ENCODE measurements at places on chromosomes 11 and 22. TPM values are rescaled to one million over a fixed set of nuclear protein-coding genes. Genes with fewer than 3 reads are reported as not detected.

RASGRP2 gene
- total RNA-seq: 210 TPM

SLC22A9 gene
- not detected for total RNA-seq

RFPL1 gene
- total RNA-seq: 1.1 TPM

C11orf65 gene
- total RNA-seq: not detected

TSSK2 gene
- not detected for total RNA-seq

PGA5 gene
- not detected for total RNA-seq

APLP2 gene
- 182 TPM for total RNA-seq

UNC93B1 gene
- total RNA-seq: 151 TPM

TMEM191C gene
- total RNA-seq: 1.9 TPM

RGL4 gene
- 26.6 TPM for total RNA-seq

OR4S1 gene
- not detected for total RNA-seq

OR8D4 gene
- total RNA-seq: not detected

PIK3IP1 gene
- 64.6 TPM for total RNA-seq

OR1S1 gene
- not detected for total RNA-seq

PDGFB gene
- 9.3 TPM for total RNA-seq

DNA sequence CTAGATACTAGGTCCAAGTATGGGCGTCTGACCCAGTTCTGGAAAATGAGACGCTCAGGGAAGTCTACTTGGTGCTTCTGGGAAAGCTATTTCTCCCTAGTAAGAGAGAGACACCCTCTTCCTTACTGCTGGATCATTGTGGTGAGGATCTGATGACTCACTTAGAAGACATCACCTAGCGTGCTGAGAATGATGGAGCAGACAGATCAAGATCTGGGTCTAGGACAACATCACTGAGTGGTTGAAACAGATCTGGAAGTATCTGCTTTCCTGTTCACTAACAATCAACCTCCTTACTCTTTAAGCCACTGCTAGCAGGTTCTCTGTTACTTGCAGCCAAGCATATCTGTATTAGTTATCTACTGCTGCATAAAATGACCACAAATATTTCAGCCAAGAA, 38.3 kb upstream of the HMGXB4 start:
- H3K4me3 ChIP-seq: no peak overlapping the region
- H3K27me3 ChIP-seq: peaks cover 11% of the 10 kb centered on the region
- DNase-seq: no peak
- H3K4me1 ChIP-seq: no peaks in the 10 kb centered on the region

GRCh38 chr11:46246521-46246920, 30.9 kb upstream of the CREB3L1 start:
- DNase-seq: no peak
- no peak overlapping the region for H3K27ac ChIP-seq
- H3K36me3 ChIP-seq: no peaks in the 10 kb centered on the region
- H3K27me3 ChIP-seq: no peaks in the 10 kb centered on the region

DNA sequence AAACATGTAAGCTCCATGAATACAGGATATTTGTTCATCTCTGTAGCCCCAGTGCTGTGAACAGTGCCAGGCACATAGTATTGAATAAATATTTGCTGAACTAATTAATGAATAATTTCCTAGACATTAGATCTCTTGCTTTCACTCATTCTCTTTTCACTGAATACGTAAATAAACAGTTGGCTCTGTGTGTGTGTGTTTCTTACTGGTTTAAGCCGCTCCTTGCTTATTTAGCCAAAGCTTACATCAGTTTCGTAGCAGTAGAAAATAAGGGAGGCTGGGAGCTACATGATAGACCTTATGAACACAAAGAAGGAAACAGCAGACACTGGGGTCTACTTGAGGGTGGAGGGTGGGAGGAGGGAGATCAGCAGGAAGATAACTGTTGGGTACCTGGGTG, 17.2 kb downstream of the KREMEN1 start:
- H3K4me1 ChIP-seq: no peaks in the 10 kb centered on the region
- no peak overlapping the region for H3K27ac ChIP-seq
- no peaks in the 10 kb centered on the region for H3K27me3 ChIP-seq
- no peak for DNase-seq
- peaks cover 5% of the 10 kb centered on the region for H3K36me3 ChIP-seq

DNA sequence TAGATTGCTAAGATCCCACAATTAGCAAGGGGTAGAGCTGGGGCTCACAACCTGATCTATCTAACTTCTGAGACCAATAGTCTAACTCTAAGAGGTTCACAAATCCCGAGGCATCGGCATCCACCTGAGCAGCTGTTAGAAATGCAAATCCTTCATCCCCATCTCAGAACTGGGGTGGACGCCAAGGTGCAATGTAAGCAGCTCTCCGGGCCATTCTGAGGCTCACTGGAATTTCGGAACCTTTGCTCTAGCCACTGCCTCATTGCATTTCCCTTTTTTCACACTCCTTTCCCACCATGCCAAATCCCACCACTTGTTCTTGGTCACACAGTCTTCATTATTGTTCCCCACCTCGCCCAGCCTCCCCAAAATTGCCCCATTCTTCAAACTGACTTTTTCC, 29.8 kb downstream of the MAML2 start:
- H3K4me1 ChIP-seq: peaks cover 31% of the 10 kb centered on the region
- H3K27me3 ChIP-seq: no peaks in the 10 kb centered on the region
- H3K4me3 ChIP-seq: no peak overlapping the region
- no peaks in the 10 kb centered on the region for H3K36me3 ChIP-seq

- no peaks in the 10 kb centered on the region for H3K27me3 ChIP-seq
- H3K4me3 ChIP-seq: no peak overlapping the region
- no peak for DNase-seq
- H3K27ac ChIP-seq: no peak overlapping the region
- H3K36me3 ChIP-seq: no peaks in the 10 kb centered on the region
Measured at GRCh38 chr11:7098235-7098832, 9.5 kb downstream of the RBMXL2 start.

- H3K36me3 ChIP-seq: no peaks in the 10 kb centered on the region
- H3K27me3 ChIP-seq: no peaks in the 10 kb centered on the region
- no peak overlapping the region for H3K4me3 ChIP-seq
Measured at GRCh38 chr11:34308049-34308912, 49.5 kb downstream of the ABTB2 start.

- no peaks in the 10 kb centered on the region for H3K4me1 ChIP-seq
- no peak for DNase-seq
- H3K36me3 ChIP-seq: no peaks in the 10 kb centered on the region
- H3K27ac ChIP-seq: no peak overlapping the region
- no peaks in the 10 kb centered on the region for H3K27me3 ChIP-seq
- H3K4me3 ChIP-seq: no peak overlapping the region
Measured at GRCh38 chr11:114359342-114359741, 41.0 kb downstream of the C11orf71 start.

GRCh38 chr22:42947211-42947990, 67.5 kb downstream of the PACSIN2 start:
- H3K27me3 ChIP-seq: no peaks in the 10 kb centered on the region
- H3K36me3 ChIP-seq: no peaks in the 10 kb centered on the region
- DNase-seq: no peak
- no peak overlapping the region for H3K27ac ChIP-seq

- no peak overlapping the region for H3K27ac ChIP-seq
- DNase-seq: peak; percentile 57
- H3K27me3 ChIP-seq: no peaks in the 10 kb centered on the region
- H3K36me3 ChIP-seq: peaks cover 44% of the 10 kb centered on the region
- H3K4me3 ChIP-seq: no peak overlapping the region
Measured at GRCh38 chr22:44186121-44186510, 5.4 kb downstream of the PARVG start.

- no peak overlapping the region for H3K4me3 ChIP-seq
- H3K36me3 ChIP-seq: no peaks in the 10 kb centered on the region
- no peaks in the 10 kb centered on the region for H3K27me3 ChIP-seq
- no peak for DNase-seq
- no peaks in the 10 kb centered on the region for H3K4me1 ChIP-seq
- no peak overlapping the region for H3K27ac ChIP-seq
Measured at GRCh38 chr11:97860237-97860636, 1160.5 kb upstream of the CNTN5 start.

GRCh38 chr22:48402591-48403031, 1425.1 kb downstream of the BRD1 start:
- no peak for DNase-seq
- no peak overlapping the region for H3K4me3 ChIP-seq
- H3K27me3 ChIP-seq: no peaks in the 10 kb centered on the region
- H3K4me1 ChIP-seq: no peaks in the 10 kb centered on the region
- no peaks in the 10 kb centered on the region for H3K36me3 ChIP-seq
- H3K27ac ChIP-seq: no peak overlapping the region

DNA sequence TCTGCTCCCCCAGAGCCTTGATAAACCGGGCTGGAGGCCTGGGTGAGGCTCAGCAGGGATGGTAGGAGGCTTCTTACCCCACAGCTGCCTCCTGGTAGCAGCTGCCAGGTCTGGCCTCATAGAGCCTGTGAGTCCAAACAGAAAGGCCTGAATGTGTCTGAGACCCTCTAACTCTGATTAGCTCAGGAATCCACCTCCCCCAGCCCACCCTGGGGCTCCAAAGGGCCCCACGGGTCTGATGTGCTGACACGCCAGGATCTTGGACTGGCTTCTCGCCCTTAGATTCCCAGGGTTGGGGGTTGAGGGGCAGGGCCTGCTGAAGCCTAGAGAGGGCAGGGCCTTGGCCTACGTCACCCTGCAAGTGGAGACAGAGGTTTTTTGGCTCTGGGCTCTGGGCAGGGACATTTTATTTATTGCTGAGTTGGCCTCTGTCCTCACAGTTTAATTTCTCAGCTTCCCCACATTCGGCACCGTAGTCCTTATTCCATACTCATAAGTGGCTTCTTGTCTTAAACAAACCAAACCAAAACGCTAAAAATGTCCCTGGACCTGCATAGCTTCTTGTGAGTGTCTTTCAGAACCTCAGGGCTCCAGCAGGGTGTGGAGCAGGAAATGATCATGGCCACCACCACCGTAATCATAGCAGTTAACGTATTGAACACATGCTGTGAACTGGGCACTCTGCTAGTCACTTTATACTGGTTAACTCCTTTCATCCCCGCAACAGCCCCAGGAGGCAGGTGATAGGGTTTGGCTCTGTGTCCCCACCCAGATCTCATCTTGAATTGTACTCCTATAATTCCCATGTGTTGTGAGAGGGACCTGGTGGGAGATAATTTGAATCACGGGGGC, 25.1 kb downstream of the KIAA1671 start:
- DNase-seq: no peak
- no peak overlapping the region for H3K4me3 ChIP-seq
- H3K36me3 ChIP-seq: no peaks in the 10 kb centered on the region
- no peaks in the 10 kb centered on the region for H3K27me3 ChIP-seq

- peak; percentile 78 for DNase-seq
- H3K4me3 ChIP-seq: peak within 1 kb of the TSS; percentile 27
- H3K36me3 ChIP-seq: no peaks in the 10 kb centered on the region
- H3K4me1 ChIP-seq: peaks cover 33% of the 10 kb centered on the region
Measured at GRCh38 chr11:112961146-112961668, at the start of gene NCAM1. Gene NCAM1, plus strand, starts transcription at chr11:112961420.

GRCh38 chr11:95057959-95058358, 8.7 kb downstream of the KDM4F start:
- no peaks in the 10 kb centered on the region for H3K36me3 ChIP-seq
- H3K27ac ChIP-seq: no peak overlapping the region
- no peak overlapping the region for H3K4me3 ChIP-seq
- no peaks in the 10 kb centered on the region for H3K4me1 ChIP-seq

DNA sequence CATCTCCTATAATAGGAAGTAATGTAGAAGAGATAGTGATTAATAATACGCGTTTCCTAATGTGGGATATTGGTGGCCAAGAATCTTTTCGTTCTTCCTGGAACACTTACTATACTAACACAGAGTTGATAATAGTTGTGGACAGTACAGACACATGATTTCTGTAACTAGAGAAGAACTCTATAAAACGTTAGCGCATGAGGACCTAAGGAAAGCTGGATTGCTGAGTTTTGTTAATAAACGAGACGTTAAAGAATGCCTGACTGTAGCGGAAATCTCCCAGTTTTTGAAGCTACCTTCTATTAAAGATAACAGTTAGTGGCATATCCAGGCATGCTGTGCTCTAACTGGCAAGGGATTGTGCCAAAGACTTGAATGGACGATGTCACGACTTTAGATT, 83.3 kb downstream of the GGT1 start:
- no peak overlapping the region for H3K4me3 ChIP-seq
- H3K27ac ChIP-seq: no peak overlapping the region
- H3K4me1 ChIP-seq: no peaks in the 10 kb centered on the region
- no peak for DNase-seq
- no peaks in the 10 kb centered on the region for H3K36me3 ChIP-seq
- H3K27me3 ChIP-seq: peaks cover 25% of the 10 kb centered on the region

- no peak overlapping the region for H3K27ac ChIP-seq
- no peaks in the 10 kb centered on the region for H3K4me1 ChIP-seq
- H3K4me3 ChIP-seq: no peak overlapping the region
Measured at GRCh38 chr11:3710485-3711259, 39.5 kb upstream of the CHRNA10 start.

DNA sequence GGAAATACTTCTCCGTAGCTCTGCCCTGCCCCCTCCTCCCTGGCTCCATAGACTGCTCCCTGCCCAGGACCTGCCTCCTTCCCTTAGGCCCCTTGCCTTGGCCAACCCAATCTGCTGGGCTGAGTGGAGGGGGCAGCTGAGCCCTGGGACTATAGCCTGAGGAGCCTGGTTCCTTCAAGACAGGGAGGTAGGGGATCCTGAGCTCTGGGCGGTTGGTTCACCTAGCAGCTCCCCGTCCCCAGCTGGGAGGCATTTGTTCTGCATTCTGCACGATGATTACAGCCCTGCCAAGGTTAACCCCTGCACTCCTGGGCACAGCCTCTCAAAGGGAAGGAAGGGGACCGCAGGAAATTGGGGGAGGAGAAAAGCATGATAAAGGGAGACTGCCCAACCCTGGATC, 3.6 kb upstream of the CDC42EP1 start:
- no peak overlapping the region for H3K4me3 ChIP-seq
- H3K4me1 ChIP-seq: peaks cover 10% of the 10 kb centered on the region
- H3K36me3 ChIP-seq: no peaks in the 10 kb centered on the region
- peaks cover 42% of the 10 kb centered on the region for H3K27me3 ChIP-seq

DNA sequence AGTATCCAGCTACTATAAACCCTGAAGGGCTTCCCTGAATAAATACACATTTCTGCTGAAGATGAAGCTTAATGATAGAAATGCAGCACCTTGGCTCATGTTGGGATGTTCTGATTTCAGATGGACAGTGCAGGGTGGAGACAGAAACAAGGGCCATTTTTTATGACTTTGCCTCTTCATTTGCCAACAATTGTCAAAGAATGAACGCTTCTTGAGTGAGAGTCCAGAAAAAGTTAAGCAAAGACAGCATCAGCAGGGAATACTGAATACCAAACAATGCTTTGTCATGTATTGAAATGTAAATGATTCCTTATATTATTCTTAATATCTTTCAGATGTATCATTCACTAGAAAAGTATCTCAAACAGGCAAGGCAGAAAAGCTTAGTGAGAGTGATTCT, 84.9 kb downstream of the TRPC6 start:
- H3K36me3 ChIP-seq: no peaks in the 10 kb centered on the region
- no peaks in the 10 kb centered on the region for H3K4me1 ChIP-seq
- no peak overlapping the region for H3K4me3 ChIP-seq
- no peak for DNase-seq

Measured in spleen (tissue), 13 donors.